ENCODE measurements at places on chromosomes 3 and 15.

GRCh38 chr3:115550285-115550761 lies 73.0 kb upstream of the GAP43 start:
- DNase-seq = no peak

- no peak for DNase-seq
Measured at GRCh38 chr15:94610069-94610468, 378.7 kb downstream of the MCTP2 start.

- no peak for DNase-seq
Measured at GRCh38 chr3:184663356-184663755, 48.5 kb downstream of the MAGEF1 start.

- DNase-seq = no peak
Measured at GRCh38 chr3:11613851-11614487, 29.7 kb downstream of the VGLL4 start.

DNA sequence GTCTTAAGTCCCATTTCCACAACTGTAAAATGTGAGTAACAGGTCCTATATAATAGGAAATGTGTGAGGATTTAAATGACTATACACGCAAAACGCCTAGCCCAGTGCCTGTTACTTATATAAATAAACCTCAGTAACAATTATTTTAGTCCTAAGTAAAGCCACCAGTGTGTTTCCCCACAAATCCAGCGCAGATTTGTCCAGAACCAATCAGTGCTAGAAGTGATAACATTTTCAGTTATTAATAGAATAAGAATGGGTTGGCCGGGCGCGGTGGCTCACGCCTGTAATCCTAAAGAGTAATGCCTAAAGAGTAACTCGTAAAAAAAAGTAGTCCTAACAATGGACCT lies 561 bp downstream of the RPAP1 start:
- DNase-seq = no peak

DNA sequence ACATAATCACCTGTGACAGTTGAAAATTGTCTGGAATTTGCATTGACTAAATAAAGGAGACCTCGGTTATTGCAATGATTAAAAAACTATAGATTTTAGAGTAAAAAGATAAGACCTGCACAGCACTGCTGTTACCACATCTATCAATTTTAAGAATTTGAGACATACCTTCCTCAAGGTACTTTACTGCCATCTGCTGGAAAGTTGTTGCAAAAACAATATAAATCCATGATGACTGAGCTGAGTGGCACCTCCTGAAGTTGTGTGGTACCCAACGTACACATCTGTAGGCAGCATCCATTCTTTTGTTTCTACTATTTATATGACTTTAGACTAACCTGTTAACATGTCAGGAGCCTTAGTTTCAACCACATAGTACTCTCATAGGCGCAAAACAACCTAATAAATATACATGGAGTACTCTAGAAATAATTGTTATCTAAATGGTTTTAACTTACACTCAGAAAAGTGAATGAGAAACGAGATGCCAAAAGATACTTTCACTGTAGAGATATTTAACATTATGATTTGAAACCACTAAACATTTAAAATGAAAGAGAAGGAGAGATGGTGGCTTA lies 106.7 kb downstream of the GHSR start:
- peak; percentile 59 for DNase-seq

DNA sequence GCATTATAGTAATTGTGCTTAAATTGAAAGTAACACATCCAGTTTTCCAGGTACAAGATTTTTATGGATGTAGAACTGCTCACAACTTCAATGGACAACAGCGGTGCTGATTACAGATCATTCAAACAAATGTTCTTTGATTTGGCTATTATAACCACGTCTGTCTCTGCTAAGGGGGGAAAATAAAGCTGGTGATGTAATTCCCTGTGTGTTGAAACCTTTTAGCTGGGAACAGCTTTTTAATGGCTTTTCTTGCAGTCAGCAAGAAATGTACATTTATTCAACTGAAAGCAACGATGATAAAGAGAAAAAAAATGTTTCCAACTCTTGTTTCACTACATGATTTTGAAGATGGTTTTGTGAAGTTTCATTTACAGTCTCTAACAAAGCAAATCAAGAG lies 431.9 kb upstream of the AGTR1 start:
- DNase-seq = no peak

DNA sequence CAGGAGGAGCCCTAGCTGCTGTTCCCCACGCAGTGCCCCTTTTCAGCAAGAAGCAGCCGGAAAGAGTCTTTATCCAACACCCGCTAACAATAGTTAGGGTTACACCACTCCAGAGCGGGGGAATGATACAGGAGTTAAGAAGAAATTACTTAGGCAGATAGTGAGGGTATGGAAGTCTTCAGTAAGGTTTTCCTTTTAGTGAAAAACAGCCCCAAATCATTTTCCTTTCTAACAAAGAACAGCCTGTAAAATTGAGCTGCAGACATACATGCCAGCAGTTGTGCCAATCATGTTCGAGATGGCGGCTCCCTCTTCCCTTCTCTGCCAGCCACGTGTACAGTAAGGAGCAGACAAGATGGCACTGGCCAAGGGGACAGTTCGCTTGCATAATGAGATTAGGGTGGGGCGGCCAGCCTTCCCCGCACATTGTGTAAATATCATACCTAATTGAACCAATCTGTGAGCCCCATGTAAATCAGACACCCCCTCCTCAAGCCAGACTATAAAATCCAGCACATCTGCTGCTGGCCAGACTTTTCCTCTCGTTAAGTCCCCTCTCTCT lies 18.5 kb upstream of the SENP5 start:
- DNase-seq = no peak

DNA sequence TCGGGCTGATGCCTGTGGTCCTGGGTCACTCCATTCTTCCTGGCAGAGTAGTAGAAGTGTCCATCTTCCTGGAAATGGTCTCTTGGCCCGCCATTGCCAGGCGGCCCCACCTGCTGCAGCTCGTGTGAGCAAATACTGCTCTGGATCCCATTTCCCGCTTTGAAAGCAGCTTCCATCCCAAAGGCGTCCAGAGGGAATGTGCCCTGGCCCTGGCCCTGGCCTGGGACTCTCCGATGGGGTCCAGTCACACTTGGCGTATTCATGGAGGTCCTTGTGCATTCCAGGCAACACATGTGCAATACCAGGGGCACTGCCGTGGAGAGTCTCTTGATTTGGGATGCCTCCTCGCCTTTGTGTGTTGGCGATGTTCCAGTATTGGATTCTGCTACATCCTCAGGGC lies 111.1 kb downstream of the SNRPN start:
- DNase-seq = no peak

GRCh38 chr15:67750371-67750770 lies 74.9 kb upstream of the SKOR1 start:
- no peak for DNase-seq

- no peak for DNase-seq
Measured at GRCh38 chr3:10173095-10173925, 8.6 kb downstream of the IRAK2 start.

DNA sequence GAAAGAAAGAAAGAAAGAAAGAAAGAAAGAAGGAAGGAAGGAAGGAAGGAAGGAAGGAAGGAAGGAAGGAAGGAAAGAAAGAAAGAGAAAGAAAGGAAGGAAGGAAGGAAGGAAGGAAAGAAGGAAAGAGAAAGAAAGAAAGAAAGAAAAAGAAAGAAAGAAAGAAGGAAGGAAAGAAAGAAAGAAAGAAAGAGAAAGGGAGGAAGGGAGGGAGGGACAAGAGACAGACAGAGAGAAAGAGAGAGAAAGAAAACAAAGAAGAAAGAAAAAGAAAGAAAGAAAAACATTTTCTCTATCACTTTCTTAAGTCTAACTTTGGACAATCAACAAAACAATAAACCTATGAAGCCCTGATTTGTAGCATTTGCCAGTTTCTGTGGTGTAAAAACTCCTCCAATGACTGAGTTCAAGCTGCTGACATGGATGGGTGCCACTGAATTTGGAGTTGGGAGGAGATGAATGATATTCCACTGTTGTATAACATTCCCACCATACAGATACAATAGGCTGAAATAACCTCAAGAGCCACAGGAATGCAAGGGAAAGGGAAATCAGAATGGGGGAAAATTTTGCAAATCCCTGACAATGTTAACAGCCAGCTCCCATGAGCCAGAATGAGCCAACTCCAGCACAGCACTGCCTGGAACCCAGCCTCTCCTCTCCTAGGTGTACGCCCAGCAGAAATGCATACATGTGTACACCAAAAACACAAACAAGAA lies 15.0 kb upstream of the RTP3 start:
- DNase-seq = no peak

GRCh38 chr3:160546727-160547126 lies 18.6 kb downstream of the KPNA4 start:
- no peak for DNase-seq

Measured in kidney capillary endothelial cell (primary cell).